Osteoblast (primary cell): ENCODE measurements at places on chromosomes 13 and 19. TPM values are rescaled to one million over a fixed set of nuclear protein-coding genes. Genes with fewer than 3 reads are reported as not detected.

GRCh38 chr19:54551950-54552912 is 21.4 kb upstream of the LILRA2 start:
- no peaks in the 10 kb centered on the region for H3K27me3 ChIP-seq
- DNase-seq: no peak
- H3K27ac ChIP-seq: no peak overlapping the region
- no peaks in the 10 kb centered on the region for H3K36me3 ChIP-seq

DNA sequence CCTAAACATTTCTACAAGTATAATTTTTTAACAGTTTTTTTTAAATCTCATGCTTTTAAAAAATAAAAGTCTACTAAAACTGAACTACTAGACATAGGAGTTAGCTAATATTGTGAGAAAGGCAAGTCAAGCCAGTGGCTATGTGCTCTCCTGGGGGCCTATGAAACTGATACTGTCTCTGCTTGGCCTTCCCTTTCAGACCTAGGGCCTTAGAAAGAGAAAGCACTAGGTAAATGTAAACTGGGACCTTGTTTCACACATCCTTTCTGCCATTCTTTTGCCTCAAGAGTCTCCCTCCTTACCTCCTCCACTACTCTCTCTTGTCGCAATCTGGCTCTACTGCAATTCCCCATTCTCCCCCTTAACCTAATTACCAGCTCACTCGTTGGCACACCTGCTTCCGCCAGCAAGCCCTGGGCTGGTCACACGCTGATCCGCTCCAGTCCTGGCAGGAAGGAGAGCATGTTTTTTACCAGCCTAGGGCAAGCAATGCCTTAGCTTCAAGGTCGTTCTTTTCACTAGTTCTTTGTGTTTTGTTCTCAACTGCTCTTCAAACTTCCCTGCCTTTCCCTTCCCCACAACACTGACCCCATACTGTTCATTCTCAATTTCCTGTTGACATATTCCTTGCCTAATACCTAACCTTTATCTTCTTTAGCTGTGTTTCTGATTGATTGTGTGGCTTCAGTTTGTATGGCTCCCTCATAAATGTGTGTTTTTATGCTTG is 23.1 kb downstream of the TBC1D4 start:
- H3K27me3 ChIP-seq: no peaks in the 10 kb centered on the region
- no peak overlapping the region for H3K27ac ChIP-seq
- peaks cover 7% of the 10 kb centered on the region for H3K4me1 ChIP-seq
- DNase-seq: no peak
- H3K4me3 ChIP-seq: no peak overlapping the region

POLRMT gene
- 16.6 and 18.6 TPM in 2 replicates for total RNA-seq

- H3K27ac ChIP-seq: no peak overlapping the region
- no peaks in the 10 kb centered on the region for H3K27me3 ChIP-seq
- peaks cover 4% of the 10 kb centered on the region for H3K4me1 ChIP-seq
- no peak for DNase-seq
- peak overlapping the region; percentile 72 for H3K4me3 ChIP-seq
These were observed 32.7 kb downstream of the VSTM1 start for GRCh38 chr19:54030895-54031586.

LSM14A gene
- total RNA-seq: 77.8 and 85.8 TPM in 2 replicates

DNA sequence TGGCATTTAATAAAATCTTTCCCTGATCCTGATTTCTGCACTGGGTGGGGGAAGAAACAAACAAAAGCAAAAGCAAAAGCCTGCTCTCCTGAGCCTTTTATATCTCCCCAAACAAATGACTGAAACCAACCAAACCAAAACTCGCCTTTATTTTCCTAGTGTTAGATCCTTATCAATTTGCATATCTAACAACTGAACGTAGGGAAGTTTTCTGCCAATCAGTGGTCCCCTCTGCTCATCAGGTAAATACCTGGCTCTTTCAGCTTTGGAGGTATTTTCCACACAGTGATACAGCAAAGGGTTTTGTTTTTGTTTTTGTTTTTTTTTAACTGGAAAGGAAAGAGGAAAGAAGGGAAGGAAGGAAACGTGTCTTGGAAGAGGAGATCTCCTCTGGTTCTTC is 3.3 kb downstream of the AMER2 start:
- H3K27me3 ChIP-seq: peaks cover 42% of the 10 kb centered on the region
- H3K27ac ChIP-seq: no peak overlapping the region
- H3K4me3 ChIP-seq: no peak overlapping the region
- DNase-seq: no peak
- no peaks in the 10 kb centered on the region for H3K4me1 ChIP-seq

DNA sequence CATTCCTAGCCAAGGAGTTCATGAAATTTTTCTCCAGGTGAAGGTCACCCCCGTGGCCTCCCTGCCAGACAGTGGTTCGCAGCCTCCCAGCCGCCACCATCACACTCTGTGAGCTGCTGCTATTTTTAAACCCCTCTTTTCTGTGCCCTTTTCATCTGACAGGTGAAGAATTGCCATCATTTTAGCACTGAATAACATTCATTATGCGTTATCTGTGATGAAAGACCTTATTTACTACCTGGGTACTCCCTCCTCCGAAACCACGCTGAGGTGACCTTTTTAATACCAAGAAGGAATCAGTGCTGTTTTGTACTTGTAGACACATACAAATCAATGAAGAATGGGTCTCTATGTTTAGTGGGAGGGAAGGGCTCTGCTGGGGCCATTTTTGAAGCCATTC is 148.9 kb upstream of the GPR12 start:
- no peak overlapping the region for H3K27ac ChIP-seq
- peaks cover 39% of the 10 kb centered on the region for H3K27me3 ChIP-seq
- H3K36me3 ChIP-seq: no peaks in the 10 kb centered on the region
- no peak for DNase-seq
- no peak overlapping the region for H3K4me3 ChIP-seq

FFAR3 gene
- not detected in 2 replicates for total RNA-seq

SPRY2 gene
- total RNA-seq: 5.0 and 6.5 TPM in 2 replicates

DNA sequence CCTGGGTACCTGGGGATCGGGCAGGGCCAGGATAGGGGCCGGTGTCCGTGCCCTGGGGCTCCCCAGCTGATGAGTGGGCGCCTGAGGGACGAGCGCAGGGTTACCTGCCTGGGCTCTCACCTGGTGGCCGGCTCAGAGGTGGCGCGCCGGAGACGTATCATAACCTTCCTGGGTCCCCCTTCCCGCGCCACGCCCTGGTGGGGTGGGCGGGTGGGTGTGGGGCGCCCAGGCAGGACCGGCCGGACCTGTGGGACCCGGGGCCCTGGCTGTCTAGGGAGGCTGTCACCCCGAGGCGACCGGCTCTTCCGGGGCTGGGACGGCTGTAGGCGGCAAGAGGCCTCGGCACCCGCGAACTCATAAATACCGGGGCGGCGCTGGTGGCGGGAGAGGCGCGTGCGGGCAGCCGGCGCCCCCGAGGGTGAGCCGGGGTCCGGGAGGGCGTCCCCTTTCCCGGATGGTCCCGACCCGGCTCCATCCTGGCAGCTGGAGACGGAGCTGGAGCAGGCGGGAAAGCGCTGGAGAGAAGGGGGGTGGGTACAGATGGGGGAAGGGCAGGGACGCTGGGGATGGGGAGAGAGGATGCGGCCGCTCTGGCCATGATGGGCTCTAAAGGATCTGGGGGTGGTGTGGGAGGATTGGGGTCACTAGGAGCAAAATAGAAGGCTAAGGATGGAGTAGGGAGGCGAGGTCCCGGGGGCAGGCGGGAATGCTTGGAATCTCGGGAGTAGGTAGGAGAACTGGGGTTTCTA is at the start of gene ACP7:
TSS of gene ACP7 (plus strand) at position 386 of the 749 bp plus-strand sequence. CDS start 902 bp downstream, outside the sequence.
- peaks cover 8% of the 10 kb centered on the region for H3K4me1 ChIP-seq
- H3K27me3 ChIP-seq: no peaks in the 10 kb centered on the region
- H3K27ac ChIP-seq: no peak within 1 kb of the TSS
- H3K4me3 ChIP-seq: peak within 1 kb of the TSS; percentile 72

GRCh38 chr19:50516964-50517703 is 3.4 kb upstream of the ASPDH start:
- no peak overlapping the region for H3K27ac ChIP-seq
- DNase-seq: peak; percentile 76
- no peaks in the 10 kb centered on the region for H3K4me1 ChIP-seq
- no peak overlapping the region for H3K4me3 ChIP-seq

DNA sequence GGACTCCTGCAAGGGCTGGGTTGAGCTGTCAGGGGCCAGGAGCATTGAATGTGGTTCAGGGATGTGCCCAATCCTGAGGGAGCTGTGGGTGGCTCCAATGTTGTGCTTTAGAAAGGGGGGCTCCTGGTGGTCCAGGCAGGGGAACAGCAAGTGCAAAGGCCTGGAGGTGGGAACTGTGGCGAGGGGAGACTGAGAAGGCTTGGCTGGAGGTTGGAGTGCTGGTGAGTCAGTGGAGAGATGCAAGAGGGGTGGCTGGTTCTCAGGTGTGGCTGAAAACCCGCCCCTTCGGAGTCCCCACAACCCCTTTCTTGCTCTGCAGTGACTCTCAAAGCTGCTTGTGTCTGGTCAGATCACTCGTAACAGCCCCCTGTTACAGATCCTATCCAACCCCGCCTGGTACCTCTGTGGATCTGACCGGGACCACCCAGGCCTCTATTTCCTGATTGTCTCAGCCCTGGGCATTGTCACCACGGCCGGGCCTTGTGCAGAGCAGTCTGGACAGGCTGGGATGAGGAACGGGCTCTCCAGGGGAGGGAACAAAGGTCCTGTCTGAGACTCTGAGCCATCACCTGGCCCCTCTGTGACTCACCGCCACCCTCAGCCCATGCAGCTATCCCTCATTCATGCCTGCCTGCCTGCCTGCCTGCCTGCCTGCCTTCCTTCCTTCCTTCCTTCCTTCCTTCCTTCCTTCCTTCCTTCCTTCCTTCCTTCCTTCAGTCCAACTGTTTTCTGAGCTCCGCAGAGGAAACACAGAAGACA is 1.4 kb upstream of the KCNN1 start:
- H3K36me3 ChIP-seq: no peaks in the 10 kb centered on the region
- H3K4me3 ChIP-seq: no peak overlapping the region
- no peaks in the 10 kb centered on the region for H3K4me1 ChIP-seq
- H3K27me3 ChIP-seq: peaks cover 40% of the 10 kb centered on the region
- no peak overlapping the region for H3K27ac ChIP-seq

SHISA7 gene
- total RNA-seq: not detected in 2 replicates
